ENCODE measurements at places on chromosomes 2 and 18. TPM values are rescaled to one million over a fixed set of nuclear protein-coding genes. Genes with fewer than 3 reads are reported as not detected.

The CHRNG gene
- polyA plus RNA-seq = not detected

The DSEL gene
- 1.1 TPM for polyA plus RNA-seq

The RAB10 gene
- polyA plus RNA-seq = 93.3 TPM

The RAB27B gene
- polyA plus RNA-seq = 1.2 TPM

The PASK gene
- polyA plus RNA-seq = 32.8 TPM

The BCL11A gene
- not detected for polyA plus RNA-seq

The LYG2 gene
- polyA plus RNA-seq = not detected

The CXCR1 gene
- 1.1 TPM for polyA plus RNA-seq

The DUSP2 gene
- polyA plus RNA-seq = 518 TPM

The ASIC4 gene
- polyA plus RNA-seq = not detected

The RGPD3 gene
- 0.12 TPM for polyA plus RNA-seq

The PARD3B gene
- polyA plus RNA-seq = not detected

The SLC35F6 gene
- 6.7 TPM for polyA plus RNA-seq

The CYP1B1 gene
- polyA plus RNA-seq = not detected

The MYOM1 gene
- polyA plus RNA-seq = 0.92 TPM

The TTN gene
- polyA plus RNA-seq = 2.0 TPM

The IHH gene
- polyA plus RNA-seq = not detected

The PSMA8 gene
- 2.1 TPM for polyA plus RNA-seq

The SIGLEC15 gene
- 0.07 TPM for polyA plus RNA-seq

The L3MBTL4 gene
- 0.13 TPM for polyA plus RNA-seq

The TGOLN2 gene
- polyA plus RNA-seq = 55.9 TPM

The NDUFS1 gene
- polyA plus RNA-seq = 38.1 TPM

The ABCB11 gene
- polyA plus RNA-seq = not detected

The ABCG5 gene
- not detected for polyA plus RNA-seq

The SPATA3 gene
- not detected for polyA plus RNA-seq

The ADGRF3 gene
- polyA plus RNA-seq = 0.43 TPM

The ARHGAP28 gene
- polyA plus RNA-seq = not detected

The STRADB gene
- 35.3 TPM for polyA plus RNA-seq

The ASTL gene
- 0.49 TPM for polyA plus RNA-seq

The TWIST2 gene
- polyA plus RNA-seq = not detected

The C1QL2 gene
- not detected for polyA plus RNA-seq

The CNDP1 gene
- polyA plus RNA-seq = not detected

The PARD6G gene
- 0.32 TPM for polyA plus RNA-seq

The OTOF gene
- polyA plus RNA-seq = 1.7 TPM

Data from CD8-positive, alpha-beta memory T cell (primary cell).